ENCODE measurements at places on chromosomes 12 and 14.
A peak's percentile ranks its signal among the peaks of the same experiment; 100 is the strongest.

DNA sequence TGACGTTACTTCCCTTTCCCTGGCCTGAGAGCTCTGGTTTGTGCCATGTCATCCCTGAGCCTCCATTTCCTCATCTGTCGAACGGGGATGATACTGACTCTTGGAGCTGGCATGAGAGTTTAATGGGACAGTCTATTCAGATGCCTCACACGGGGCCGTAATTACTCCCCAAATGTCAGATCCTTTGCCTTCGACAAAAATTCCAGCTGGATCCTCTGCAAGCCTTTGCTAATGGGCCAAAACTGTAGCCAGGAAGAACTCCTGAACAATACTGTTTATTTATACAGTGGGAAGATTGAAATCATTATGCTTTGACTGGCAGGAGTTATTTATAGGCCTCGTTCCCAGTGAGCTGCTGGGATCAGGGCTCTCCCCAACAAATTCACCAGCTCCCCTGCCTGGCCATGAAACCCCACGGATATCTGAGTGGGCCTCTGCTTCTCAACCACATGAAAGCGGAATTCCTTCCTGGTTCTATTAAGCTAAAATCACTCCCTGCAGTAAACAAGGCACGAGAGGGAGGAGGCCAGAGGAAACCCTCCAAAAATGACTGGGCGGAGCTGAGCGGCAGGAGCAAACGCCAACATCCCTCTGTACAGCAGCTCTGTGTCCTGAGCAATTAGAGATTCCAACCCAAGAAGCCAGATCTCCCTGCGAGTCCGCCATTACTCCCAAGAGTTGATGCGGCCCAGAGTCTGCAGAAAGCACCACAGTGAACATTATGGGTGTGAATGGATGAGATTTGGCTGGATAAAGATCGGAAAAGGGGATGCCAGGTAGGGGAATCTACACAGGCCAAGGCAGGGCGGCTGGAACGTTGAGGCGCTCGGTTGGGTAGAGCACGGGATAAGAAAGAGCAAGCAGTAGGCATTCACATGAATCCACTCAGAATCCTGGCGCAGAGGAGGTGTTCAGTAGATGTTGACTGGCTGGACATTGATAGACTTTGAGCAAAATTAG, 326.1 kb downstream of the BCL11B start:
- no peak for DNase-seq

DNA sequence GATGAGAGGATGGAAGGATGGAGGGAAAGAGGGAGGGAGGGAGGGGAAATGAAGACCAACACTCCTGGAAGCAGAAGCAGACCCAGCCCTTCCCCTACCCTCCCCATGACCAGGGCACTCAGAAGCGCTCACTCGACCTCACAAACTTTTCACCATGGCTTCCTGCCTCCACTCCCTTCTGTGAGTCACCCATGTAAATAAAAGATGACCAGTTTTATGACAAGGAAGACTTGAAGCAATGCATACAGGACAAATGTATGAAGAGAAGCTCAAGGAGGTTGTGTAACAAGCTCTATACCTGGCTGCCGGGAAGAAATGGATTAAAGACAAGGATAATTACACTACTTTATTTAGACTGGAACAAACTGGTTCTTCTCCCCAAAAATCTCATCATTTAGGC, 63.8 kb downstream of the CDC42BPB start:
- DNase-seq = no peak

DNA sequence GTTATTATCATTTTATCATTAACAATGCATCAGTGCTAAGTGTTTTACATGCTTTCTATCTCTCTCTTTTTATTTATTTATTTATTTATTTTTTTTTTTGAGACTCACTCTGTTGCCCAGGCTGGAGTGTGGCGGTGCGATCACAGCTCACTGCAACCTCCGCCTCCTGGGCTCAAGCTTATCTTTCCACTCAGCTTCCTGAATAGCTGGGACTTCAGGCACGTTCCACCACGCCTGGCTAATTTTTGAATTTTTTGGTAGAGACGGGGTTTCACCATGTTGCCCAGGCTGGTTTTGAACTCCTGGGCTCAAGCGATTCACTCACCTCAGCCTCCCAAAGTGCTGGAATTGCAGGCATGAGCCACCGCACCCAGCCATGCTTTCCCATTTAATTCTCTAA, 3.9 kb upstream of the BTG1 start:
- no peak for DNase-seq

GRCh38 chr12:20268121-20268732, 100.1 kb upstream of the PDE3A start:
- DNase-seq = no peak

DNA sequence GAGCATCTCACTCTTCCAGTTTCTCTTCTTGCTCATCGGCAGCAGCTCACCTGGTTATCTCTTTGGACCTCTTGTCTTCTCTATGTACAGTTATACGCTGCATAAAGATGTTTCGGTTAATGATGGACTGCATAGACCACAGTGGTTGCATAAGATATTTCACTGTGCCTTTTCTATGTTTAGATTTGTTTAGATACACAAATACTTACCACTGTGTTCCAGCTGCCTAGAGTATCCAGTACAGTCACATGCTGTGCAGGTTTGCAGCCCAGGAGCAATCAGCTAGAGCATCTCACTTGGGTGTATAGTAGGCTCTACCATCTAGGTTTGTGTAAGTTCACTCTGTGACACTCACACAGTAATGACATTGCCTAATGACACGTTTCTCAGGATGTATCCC, 57.6 kb downstream of the FBXL14 start:
- no peak for DNase-seq

DNA sequence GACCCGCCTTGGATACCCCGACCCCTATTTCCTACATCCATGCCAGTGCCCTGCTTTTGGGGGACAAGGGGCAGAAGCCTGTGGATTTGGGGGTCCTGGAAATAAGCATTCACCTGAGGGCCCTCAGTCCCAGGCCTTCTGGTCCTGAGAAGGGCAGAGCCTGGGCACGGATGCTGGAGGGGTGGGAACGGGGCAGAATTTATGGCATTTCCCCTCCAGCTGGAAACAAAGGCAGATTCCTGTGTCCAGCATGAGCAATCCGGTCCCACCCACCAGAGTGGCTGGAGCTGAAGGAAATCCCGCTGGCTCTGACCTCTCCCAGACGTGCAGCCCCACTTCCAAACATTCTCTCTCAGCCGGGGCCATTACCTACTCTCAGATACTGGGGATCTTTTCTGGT, 9.3 kb downstream of the ANKRD33 start:
- DNase-seq = no peak

GRCh38 chr12:8606890-8607289, 5.8 kb downstream of the AICDA start:
- no peak for DNase-seq

GRCh38 chr14:67577909-67578749, 21.9 kb downstream of the PIGH start:
- no peak for DNase-seq

GRCh38 chr12:52145228-52146088, 46.4 kb downstream of the KRT80 start:
- DNase-seq = no peak

- DNase-seq = peak; percentile 87
These were observed 717 bp downstream of the UBC start for GRCh38 chr12:124913474-124914391.

- DNase-seq = peak; percentile 17
These were observed 1.2 kb upstream of the AMIGO2 start for GRCh38 chr12:47080725-47081502.

DNA sequence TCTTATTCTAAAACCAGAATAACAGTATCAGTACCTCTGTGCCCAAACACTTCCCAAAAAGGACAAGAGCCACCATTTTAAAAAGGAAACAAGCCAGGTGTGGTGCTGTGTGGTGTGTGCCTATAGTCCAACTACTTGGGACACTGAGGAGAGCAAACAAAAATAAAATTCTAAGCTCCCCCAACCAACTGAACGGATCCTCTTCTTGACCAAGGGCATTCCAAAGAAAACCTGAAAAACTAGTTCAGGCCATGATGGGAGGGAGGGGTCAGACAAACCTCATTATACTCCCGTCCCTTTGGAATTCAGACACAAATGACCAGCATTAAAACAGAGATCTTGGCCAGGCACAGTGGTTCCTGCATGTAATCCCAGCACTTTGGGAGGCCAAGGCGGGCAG, 20.5 kb downstream of the SLC11A2 start:
- DNase-seq = no peak

DNA sequence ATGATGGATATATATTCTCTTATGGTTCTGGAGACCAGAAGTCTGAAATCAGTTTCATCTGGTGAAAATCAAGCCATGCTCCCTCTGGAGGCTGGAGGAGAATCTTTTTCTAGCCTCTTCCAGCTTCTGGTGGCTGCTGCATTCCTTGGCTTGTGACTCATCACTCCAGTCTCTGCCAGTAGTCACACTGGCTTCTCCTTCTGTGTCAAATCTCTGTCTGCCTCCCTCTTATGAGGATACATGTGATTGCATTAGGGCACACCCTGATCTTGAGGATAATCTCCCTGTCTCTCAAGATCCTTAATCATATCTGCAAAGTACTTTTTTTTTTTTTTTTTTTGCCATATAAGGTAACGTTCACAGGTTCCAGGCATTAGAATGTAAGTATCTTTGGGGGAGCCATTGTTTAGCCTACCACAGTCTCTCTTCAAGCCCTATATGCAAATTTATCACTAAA, 17.7 kb downstream of the DNAL1 start:
- no peak for DNase-seq

GRCh38 chr12:65779946-65780345, 44.3 kb upstream of the HMGA2 start:
- no peak for DNase-seq

GRCh38 chr12:96132819-96133218, 61.4 kb upstream of the ELK3 start:
- DNase-seq = no peak

GRCh38 chr12:91663310-91663709, 480.7 kb upstream of the DCN start:
- no peak for DNase-seq

GRCh38 chr14:32474478-32475195, 145.5 kb downstream of the AKAP6 start:
- no peak for DNase-seq

GRCh38 chr12:130070126-130070611, 92.1 kb upstream of the FZD10 start:
- DNase-seq = no peak

GRCh38 chr14:101810897-101811621, 49.5 kb downstream of the PPP2R5C start:
- DNase-seq = no peak

GRCh38 chr12:132583736-132584135, 26.6 kb downstream of the LRCOL1 start:
- no peak for DNase-seq

GRCh38 chr14:99971087-99971940, 93.9 kb upstream of the EVL start:
- DNase-seq = peak; percentile 70

DNA sequence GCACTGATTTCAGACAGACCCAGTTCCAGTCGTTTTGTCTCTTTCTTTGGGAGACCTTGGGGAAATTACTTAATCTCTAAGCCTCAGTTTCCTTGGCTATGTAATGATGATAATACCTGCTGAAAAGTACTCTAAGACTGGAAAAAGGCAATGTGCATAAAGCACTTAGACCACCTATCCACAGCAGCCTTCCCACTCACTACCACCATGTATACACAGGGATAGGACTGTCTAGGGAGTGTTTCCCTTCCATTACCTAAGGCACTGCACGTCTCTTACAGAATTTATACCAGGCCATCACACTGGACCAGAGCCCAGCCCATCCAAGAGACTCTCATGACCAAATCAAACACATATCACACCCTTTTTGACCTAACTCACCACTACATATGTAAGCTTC, 6.3 kb downstream of the RPS29 start:
- DNase-seq = no peak

GRCh38 chr12:29157486-29157946, 8.4 kb downstream of the FAR2 start:
- no peak for DNase-seq

DNA sequence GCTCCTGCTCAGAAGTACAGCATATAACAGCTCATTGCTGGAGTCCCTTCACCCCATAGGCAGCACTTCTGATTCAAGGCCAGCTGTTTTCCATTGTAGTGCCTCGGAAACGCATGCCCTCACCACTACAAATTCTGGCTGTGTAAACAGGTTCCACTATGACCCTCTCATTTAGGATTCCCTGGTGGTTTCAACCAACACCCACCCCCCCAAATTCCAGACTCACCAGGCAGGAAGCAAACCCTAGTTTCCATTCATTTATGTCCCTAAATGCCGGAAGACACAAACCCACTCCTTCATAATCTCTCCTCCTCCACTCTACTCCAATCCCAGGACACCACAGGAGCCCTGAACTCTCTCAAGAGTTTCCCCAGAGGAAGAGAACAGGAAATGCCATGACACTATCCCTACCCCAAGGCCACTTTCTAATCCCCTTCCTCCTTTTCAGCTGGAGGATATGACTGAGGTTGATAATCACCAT, 75.9 kb upstream of the TMPO start:
- no peak for DNase-seq

DNA sequence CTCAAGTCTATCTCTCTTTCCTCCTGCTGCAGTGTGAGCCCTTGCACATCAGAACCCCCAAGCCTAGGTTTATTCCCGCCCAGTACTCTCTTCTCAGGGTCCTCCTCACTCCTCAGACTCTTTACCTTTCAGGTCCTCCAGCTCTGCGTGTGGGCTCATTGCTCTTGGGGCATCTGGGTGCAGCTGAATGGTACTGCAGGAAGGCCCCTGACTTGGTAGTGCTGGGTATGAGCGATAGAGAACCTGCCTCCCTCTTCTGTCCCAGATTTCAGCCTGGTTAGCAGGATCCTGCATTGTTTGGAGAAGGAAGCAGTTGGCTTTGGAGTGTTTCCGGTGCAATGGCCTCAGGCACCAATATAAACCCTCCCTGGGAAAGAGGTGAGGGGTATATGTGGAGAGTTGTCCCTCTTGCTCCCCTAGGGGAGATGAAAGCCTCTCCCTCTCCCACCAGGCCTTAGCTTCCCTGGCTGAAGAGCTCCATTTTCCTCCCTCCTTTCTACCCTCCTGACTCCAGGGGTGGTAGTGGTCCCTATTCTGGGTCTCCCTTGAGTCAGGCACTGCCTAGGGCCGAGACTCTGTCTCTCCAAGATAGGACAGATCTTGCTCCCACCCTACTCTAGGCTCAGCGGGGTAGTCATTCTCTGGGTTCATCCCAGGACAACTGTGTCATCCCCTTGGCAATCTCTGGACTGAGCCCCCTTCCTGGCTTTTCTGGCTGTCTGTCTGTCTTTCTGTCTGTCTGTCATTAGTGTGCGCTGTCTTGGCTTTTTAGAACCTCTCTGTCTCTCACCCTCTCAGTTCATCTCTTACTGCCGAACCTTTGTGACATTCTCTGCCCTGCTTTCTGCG, 3.8 kb downstream of the LRP1 start:
- no peak for DNase-seq

DNA sequence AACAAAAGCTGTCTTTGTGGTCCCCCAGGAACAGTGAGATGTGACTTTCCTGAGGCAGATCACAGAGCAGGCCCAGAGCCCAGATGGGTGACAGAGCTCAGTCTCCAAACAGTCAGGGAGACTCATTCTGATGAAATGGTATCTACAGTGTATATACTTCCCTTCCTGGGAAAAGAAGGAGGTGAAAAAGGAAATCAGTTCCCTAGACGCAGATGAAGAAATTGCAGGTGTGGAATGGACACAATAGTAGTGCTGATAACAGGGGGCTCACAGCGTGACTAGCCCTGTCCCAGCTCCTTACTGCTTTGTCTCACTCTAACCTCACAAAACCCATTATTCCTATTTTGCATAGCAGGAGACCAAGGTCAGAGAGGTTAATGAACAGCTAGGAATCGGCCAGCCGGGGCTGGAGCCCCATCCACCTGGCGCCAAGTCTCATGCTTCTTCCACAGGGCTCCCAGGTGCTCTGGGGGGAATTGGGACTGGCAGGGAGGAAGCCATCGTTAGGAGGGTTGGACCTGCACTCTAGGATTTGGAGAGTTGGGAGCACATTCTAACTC, 11.9 kb downstream of the KCNH3 start:
- DNase-seq = no peak
